Forelimb muscle (tissue), 1 donor: ENCODE measurements at places on chromosomes 6 and 20. TPM values are rescaled to one million over a fixed set of nuclear protein-coding genes. Genes with fewer than 3 reads are reported as not detected.

DNA sequence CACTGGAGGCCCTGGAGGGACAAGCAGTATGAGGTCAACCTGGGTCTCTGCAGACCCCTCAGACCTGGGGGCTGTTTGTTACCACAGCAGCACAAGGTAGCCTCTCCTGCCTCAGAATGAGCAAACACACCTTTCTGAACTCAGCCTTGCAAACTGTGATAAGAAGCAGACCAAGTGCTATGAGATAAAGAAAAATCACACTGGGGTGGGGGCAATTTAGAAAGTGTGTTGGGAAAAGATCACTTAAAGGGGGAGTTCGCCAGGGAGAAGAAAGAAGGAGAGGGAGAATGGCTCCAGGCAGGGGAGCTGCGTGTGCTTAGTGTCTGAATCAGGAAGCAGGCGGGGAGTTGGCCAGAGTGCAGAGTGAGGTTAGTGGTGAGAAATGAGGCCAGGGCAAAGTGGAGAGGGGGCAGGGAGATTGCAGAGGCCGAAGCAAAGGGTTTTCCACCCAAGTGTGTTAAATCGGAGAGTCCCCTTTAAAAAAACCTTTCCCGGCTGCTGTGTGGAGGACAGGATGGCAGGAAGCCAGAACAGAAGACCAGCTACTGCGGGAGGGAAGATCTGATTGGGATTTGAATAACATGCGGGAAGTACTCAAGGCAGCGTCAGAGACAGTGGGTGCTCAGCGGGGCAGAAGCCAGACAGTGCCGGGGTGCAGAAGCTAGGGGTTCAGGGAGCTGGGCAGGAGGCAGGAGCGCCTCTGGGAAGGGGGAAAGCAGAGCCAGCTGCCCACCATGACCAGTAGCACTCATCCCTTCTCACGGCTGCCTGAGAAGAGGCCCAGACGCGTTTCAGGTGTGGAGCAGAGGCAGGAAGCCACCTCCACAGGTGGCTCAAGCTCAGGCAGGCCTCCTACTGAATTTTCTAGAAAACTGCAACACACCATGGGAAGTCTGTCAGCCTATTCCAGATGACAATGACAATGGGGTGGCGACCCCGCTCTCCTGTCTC lies 9.0 kb downstream of the ADA start:
- no peak for DNase-seq

RSPO3 gene
- polyA plus RNA-seq: 11.7 TPM

C20orf96 gene
- polyA plus RNA-seq: 11.3 TPM

DNA sequence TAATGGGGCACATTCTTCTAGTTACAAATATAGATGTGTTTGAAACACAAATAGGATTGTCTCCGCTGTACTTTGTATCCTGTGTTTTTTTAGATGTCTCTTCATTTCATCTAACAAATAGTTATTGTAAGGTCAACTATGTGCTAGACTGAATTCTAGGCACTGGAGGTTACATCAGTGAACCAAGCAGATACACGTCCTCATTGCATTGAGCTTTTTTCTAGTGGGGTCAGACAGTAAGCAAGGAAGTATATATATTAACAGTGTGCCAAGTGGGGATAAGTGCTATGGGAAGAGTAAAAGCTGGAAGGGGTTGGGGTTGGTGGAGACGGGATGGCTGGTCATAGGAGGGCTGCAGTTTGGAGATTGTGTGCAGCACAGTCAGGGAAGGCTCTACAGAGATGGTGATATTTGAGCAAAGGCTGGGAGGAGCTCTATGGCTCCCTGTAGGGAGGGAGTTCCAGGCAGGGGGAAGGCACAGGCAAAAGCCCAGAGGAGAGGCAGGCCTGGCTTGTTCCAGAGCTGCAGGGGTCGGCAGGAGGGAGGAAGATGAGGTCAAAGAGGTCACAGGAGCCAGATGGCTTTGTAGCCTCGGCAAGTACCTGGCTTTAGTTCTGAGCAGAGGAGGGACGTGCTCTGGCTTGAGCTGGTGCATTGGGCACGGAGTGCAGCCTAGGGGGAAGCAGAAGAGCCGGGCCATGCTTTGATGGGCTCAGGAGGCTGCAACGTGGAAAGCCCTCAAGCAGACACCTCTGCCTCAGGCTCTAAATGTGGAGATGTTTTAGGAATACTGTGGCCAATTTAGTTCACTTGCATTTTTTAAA lies 152.3 kb downstream of the ZDHHC14 start:
- DNase-seq: no peak

EHMT2 gene
- polyA plus RNA-seq: 29.3 TPM

DNA sequence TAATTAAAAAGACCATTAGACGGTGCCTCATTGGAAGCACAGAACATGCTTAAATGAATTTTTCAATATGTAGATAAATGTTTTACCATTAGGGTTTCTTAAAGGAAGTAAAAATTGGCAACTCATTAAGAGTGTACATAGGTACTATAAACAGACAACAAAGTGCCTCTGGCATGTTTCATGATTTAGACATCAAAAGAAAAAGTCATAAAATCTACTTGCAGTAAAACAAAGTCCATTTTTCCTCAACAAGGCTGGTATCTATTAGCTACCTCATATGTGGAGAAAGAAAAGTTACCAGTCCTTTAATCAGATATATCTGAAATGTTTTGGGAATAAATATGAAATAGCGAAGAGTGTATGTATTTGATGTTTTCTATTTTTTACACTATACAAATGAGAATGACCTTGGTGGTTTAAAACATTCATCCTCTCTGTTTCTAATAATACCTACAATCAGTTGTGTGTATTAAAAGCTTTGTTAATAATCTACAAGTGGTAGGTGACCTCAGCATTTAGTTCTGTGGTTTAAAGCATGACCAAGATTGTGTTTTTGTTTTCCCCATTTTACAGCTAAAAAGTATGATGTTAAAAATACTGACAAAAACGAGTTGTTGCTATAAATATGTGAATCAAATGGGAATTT lies 87.5 kb downstream of the HDGFL1 start:
- DNase-seq: no peak

HDGFL1 gene
- not detected for polyA plus RNA-seq

DNA sequence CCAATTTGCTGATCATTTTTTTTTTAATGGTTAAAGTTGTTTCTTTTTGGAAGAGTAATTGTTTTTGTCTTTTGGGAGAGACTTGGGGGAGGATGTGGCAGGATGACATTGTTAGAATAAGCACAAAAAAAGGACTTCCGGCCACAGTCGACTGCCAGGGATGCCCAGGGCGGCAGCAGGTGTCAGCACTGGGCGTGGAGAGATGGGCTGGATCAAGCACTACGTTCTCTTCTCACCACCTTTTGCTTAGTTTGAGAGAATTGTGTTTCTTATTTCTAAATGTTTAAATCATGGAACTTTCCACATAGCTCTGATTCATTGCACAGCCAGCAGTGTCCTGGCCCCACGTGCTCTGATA lies 104.6 kb upstream of the FRMD1 start:
- DNase-seq: no peak

- DNase-seq: no peak
These were observed 10.8 kb upstream of the MATN4 start for GRCh38 chr20:45318948-45319347.

RIMS1 gene
- 0.75 TPM for polyA plus RNA-seq

DNA sequence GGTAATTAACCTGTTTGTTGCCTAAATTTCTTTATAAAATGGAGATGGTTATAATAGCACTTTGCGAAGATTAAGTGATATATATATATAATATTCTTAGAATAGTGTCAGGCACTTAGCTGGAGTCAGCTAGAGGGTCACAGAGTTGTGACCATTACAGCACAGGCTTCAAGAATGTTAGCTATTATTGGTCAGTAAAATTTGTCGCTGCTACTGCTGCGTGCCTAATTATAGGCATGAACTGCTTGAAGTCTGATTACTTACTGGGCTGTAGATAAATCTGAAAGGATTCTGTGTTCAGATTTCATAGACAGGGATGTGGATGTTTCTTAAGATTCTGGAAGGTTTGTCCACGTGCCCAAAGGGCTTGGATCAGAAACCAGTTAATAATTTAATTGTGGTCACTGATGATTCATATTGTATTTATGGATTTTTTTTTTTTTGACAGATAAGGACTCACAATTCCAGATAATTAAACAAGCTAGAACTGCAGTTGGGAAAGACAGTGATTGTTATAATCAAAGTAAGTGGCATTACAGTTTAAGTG lies 4.7 kb downstream of the SNRNP48 start:
- no peak for DNase-seq

DNA sequence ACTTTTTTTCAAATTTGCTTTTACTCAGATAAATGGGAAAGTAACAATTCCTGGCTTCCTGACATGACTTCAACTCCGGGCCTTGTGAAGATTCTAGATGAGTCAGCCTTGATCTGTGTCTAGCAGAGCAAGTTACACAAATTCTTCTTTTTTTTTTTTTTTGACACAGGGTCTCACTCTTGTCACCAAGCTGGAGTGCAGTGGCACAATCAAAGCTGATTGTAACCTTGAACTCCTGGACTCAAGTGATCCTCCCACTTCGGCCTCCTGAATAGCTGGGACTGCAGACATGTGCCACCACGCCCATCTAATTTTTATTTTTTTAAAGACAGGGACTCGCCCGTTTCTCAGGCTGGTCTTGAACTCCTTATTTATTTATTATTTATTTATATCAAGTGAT lies 7.3 kb upstream of the ARHGAP18 start:
- DNase-seq: no peak

SLC35F1 gene
- polyA plus RNA-seq: 1.5 TPM

NKX2-2 gene
- 0.13 TPM for polyA plus RNA-seq

- no peak for DNase-seq
These were observed 467.4 kb downstream of the CDC5L start for GRCh38 chr6:44854712-44855443.

HMGA1 gene
- polyA plus RNA-seq: 110 TPM

GRCh38 chr6:20948556-20948955 lies 414.3 kb downstream of the CDKAL1 start:
- DNase-seq: no peak

GRCh38 chr20:31566319-31566657 lies 38.8 kb upstream of the ID1 start:
- no peak for DNase-seq

DNA sequence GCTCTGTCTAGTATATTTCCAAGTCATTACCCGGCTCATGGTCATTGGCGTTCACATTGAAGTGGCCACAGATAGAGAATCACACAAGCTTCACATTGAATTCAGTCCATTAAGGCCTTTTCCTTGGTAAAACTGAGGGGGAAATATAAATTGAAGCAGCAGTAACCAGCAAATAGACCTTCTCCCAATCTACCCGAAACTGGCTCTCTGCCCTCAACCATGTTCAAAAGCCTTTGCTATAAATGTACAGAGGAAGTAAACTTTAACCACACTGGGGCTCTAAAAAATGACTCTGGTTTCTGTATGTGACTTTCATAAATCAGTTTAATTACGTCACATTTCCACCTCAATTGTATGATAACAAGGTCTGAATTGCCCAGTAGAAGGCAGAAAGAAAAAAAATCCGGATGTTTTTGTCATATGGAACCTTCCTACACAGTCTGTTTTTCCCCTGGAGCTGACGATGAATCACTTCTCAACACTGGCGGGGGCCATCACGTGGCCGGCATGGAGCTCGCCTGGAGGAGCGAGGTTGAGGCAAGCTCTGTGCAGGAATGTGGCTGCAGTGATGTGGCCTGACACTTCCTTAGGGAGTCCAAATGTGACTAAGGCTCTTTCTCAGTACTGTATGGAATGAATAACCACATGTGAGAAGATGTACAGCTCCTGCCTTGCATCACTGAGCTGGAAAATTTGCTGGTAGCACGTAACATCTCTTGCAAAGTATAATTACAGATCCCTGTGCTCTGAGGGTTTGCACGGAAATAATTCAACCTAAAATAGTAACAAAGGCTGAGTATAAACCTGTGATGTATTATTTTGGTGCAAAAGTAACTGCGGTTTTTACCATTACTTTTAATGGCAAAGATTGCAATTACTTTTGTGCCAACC lies 58.6 kb upstream of the SNX9 start:
- peak; percentile 48 for DNase-seq

GTSF1L gene
- not detected for polyA plus RNA-seq

DNA sequence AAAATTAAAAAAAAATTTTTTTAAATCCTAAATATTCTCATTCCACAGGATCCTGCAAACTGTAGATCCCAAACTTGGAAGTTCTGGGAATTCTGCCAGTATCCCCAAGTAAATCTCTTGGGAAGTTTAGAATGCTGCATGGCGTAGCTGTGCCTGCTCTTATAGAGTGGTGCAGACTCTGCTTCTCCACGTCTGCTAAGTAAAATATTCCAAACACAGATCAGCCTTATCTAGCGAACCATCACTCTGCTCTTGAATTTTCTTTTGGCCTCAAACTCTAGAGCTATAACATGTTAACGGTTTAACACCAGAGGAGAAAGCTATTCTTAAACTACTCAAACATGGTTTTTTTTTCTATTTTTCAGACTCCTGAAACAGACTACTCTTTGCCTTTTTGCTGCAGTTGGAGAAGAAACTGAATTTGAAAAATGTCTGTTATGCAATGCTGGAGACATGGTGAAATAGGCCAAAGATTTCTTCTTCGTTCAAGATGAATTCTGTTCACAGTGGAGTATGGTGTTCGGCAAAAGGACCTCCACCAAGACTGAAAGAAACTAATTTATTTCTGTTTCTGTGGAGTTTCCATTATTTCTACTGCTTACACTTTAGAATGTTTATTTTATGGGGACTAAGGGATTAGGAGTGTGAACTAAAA lies 138.5 kb upstream of the AKAP12 start:
- DNase-seq: no peak

- DNase-seq: no peak
These were observed 317.9 kb upstream of the MARCKS start for GRCh38 chr6:113539202-113539601.

DNA sequence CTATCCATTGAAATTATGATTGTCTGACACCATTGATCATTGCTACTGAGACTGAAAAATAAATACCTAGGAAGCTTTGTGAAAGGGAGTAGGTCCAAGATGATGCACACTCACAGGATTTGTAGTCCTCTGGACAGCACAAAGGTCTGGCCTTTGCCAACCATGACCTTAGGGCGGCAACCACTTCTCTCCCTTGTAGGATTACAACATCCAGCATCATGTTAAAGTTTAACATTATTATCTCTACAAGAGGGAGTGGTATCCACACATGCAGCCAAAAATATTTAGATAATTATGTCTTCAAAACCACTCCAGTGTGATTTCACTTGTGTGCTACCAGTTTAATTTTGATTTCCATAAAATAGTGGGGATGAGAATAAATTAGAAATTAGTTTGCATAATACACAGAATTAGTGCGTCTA lies 51.1 kb upstream of the NHSL1 start:
- DNase-seq: no peak

SMOC2 gene
- 74.8 TPM for polyA plus RNA-seq

- DNase-seq: no peak
These were observed 45.1 kb upstream of the B4GALT5 start for GRCh38 chr20:49758781-49759180.

DNA sequence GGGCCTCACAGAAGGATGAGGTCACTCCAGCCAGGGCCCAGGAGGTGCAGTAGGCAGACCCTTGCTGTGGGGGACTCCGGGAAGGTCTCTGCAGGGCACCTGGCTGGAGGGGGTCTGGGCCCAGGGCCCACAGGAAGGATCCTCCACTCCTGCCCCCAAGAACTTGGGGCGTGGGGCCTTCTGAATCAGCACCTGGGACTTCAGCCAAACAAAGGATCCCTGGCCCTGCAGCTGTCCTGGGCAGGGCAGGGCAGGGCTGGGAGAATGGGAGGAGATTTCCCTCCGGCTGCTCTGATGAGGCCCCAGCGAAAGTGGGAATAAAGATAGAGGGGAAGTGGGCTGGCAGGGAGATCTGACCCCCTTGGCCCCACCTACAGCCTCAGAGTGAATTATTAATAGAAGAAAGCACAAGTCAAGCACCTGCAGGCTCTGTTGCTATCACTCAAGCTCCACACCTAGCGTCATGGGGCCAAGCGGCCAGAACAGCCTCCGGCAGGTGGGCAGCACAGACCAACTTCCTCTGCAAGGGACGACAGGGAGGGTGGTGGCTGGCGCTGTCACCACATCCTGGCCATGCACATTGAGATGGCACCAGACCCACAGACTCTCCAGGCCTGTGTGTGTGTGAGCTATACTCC lies 61.6 kb upstream of the MRPS10 start:
- no peak for DNase-seq
